Caki2 (cell line): ENCODE measurements at places on chromosomes 12 and 14.

DNA sequence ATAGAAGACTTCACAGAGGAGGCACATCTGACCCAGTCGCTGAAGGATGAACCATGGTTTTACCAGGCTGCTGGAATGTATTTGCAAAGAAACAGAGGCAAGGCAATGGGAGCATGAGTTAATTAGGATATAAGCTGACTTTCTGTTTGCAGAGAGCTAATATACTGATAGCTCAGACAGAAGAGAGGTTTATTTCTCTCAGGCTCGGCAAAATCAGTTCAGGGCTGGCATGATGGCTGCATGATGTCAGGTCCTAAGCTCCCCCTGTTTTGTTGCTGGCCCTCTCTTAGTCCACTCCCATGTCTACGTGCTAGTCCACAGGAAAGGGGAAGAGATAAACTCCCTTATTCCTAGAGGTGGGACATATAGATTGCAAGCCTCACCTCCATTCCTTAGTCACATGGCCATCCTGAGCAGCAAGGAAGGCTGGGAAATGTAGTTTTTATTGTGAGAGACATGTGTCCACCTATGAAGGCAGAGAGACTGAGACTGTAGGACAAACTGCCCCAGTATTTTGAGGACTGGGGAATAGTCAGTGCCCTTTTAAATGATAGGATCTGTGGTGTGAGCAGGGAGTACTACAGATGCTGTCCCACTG, 224.5 kb downstream of the VRK1 start:
- DNase-seq = no peak

DNA sequence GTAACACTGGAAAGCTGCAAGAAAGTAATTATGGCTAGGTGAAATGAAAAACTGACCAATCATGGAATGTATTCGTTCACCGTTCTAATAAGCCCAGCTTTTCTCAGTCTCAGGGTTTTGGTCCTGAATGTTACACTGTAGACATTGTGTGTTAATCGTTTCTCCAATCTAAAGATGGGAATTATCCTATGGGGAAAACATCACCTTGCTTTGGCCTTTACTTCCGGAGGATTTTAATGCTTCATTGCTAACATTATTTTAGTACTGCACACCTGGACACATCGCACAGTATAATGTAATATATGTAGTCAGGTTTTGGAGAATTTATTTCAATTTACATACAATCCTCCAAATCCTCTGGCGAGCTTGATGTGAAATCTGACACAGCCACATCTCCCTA, 1.2 kb upstream of the TRHDE start:
- peak; percentile 70 for DNase-seq

GRCh38 chr14:52313903-52314594, at the start of gene PTGER2:
Gene PTGER2, plus strand, starts transcription at chr14:52314312. Its CDS starts 237 bp downstream, at chr14:52314549.
- peak; percentile 92 for DNase-seq

GRCh38 chr12:130064999-130065398, 97.3 kb upstream of the FZD10 start:
- DNase-seq = no peak

GRCh38 chr12:4540638-4541037, 1.9 kb downstream of the RAD51AP1 start:
- no peak for DNase-seq

DNA sequence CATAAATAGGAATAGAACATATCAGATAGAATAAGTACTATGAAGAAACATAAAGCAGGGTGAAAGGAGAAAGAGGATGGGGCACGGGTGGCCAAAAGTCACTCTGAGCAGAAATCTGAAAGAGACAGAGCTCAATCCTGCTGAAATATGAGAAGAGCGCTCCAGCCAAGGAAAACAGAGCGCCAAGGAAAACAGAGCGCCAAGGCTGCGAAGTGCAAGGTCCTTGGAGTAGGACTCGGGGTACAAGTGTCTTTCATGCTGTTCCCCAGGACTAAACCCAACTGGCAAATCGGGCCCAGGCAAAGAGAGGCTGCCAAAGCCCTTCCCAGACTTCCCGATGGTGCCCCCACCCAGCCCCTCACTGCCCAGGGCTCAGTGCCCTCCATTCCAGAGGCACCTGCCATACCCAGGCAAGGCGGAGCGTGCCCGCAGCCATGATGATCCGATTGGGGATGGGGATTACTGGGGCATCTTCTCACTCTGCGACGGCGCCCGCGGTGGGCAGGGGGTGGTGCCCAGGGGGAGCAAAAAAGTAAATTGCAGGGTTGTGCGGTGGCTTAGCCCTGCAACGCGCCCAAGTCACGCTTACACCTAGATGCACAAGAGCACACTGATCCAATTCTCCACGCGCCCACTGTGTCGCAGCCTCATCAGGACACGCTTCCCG, 1.7 kb downstream of the LTBP2 start:
- no peak for DNase-seq

DNA sequence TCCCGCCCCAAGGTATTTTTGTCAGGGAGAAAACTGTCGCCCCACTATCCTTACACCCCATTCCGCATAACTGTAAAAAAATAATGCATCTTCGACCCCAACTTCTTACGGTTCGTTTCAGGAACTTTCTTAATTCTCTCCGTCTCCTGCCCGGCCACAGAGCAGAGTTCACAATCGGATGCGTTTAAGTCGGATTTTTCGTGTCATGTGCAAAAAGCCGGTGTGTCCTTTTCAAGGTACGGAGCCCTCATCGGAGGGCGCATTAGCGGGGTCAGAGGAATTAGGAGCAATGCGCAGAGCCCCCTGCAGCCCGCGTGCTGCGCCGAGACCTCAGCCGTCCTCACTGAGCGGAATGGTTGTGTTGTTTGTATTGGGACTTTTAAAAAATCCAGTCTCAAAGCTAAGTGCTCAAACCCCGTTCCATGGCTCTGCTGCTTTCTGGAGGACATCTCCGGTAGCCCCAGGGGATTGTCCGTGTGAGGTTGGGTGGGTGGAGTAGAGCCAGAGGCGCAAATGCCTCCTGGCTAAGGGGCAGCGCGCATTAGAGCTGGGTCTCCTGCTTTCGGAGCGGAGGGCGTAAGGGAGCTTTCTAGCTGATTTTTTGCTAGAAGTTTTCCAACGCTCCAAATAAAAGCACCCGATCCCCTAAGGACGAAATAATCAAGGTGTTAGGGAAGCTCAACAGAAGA, 3.9 kb upstream of the GSC start:
- DNase-seq = no peak

GRCh38 chr14:89845346-89845745, 109.2 kb downstream of the EFCAB11 start:
- no peak for DNase-seq

GRCh38 chr14:55946231-55946630, 172.0 kb upstream of the PELI2 start:
- DNase-seq = no peak

GRCh38 chr12:80272387-80272915, 171.6 kb upstream of the PTPRQ start:
- DNase-seq = no peak

GRCh38 chr12:12467264-12467663, 95.4 kb downstream of the DUSP16 start:
- no peak for DNase-seq
